ENCODE measurements at places on chromosomes 13 and 19.

GRCh38 chr19:4144666-4145249 lies 8.7 kb upstream of the CREB3L3 start:
- no peak for DNase-seq

DNA sequence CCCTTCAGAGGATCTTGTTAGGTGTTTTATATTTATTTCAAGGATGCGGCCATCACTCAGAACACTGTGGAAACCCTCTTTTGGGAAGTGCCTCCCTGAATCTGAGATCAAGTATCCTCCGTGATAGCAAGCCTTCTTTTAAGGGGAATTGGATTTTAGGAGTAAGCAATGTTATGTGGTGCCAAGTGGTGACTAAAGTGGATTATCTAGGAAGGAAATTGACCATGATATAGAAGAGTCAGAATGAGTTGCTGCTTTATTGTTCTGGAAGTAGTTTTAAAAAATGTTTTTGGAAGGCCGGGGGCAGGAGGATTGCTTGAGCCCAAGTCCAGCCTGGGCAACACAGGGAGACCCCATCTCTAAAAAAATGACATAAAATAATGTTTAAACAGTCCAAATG lies 6.7 kb downstream of the ERCC5 start:
- DNase-seq = no peak

- DNase-seq = no peak
Observed at GRCh38 chr13:75897386-75897785, 261.3 kb downstream of the LMO7 start.

DNA sequence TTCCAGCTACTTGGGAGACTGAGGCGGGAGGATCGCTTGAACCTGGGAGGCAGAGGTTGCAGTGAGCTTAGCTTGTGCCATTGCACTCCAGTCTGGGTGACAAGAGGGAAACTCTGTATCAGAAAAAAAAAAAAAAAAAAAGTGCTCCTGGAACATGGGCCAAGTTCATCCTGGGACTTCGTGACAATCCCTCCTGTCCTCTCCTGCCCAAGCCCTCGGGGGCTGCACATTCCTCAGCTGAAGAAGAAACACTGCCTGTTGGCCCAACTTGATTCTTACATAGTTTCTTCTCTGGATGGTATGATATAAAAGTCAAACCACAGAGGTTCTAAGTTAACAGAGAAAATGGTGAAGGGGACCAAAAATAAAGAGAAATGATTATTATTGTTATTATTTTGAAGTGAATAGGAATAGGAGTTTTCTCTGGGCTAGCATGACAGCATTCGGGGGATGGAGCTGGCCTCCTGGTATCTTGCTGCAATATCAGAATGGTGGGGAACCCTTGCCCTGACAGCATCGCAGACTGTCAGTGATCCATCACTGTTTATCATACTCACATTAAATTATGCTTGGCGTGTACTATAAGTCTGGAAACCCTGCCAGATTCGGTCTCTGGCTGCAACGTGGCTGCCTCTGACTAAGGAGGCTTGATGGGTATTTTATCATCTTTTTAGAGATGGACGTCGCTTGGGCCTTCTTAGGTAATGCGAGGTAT lies 113.7 kb upstream of the OXGR1 start:
- no peak for DNase-seq

GRCh38 chr19:55083004-55083850 lies 7.6 kb downstream of the EPS8L1 start:
- DNase-seq = no peak

GRCh38 chr13:20247403-20247802 lies 15.3 kb upstream of the GJB6 start:
- DNase-seq = no peak

DNA sequence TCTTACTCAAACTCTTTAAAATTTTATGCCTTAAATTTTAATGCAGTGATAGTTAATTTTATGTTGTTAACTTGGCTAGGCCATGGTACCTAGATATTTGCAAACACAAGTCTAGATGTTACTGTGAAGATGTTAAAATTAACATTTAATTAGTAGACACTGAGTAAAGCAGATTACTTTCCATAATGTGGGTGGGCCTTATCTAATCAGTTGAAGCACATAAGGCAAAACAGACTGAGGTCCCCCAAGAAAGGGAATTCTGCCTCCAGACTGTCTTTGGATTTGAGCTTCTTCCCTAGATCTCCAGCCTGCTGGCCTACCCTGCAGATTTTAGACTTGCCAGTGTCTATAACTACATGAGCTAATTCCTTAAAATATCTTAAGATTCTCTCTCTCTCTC lies 294.0 kb downstream of the ENOX1 start:
- DNase-seq = no peak

DNA sequence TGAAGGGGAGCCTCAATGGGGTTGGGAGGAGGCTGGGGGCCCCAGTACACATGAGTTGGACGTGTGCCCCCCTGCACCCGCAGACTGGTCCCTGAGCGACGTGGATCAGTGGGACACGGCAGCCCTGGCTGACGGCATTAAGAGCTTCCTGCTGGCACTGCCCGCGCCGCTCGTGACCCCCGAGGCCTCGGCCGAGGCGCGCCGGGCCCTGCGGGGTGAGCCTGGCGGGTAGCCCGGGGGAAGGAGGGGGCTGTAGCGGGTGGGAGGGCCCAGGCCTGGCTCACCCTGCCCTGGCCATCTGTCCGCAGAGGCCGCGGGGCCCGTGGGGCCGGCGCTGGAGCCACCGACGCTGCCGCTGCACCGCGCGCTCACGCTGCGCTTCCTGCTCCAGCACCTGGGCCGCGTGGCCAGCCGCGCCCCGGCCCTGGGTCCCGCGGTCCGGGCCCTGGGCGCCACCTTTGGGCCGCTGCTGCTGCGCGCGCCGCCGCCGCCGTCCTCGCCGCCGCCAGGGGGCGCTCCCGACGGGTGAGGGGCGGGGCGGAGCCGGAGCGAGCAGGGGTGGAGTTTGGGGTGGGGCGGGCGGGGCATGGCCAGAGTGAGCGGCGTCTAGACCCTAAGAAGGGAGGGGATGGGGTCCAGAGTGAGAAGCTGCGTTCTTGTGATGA lies 8.1 kb downstream of the PIK3R2 start:
- peak; percentile 90 for DNase-seq

DNA sequence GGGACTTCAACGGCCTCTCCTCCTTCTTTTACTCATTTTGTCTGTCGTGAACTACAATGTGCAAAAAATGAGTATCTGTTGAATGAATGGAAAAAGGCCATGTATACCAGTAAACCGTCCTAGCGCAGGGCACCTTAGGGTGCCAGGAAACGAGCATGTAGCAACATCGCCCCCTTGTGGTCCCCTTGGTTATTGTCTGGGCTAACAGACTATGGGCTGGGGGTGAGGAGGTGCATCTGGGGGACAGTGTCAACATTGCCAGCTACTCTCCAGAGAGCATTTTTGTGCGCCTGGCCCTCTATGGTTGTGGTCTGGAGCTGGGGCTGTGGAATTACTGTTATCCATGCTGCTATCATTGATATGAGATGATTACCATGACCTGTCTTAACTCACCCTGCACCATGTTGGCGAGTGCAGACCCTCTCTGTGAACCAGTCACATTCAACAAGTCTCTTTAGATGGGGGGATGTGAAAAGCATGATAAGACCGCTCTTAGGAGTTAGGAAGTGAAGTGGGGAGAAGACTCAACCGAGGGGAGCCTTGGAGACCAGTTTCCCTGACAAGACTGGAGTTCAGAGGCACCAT lies 22.8 kb upstream of the SIGLEC11 start:
- DNase-seq = peak; percentile 75

GRCh38 chr13:43574605-43575004 lies 212.2 kb downstream of the ENOX1 start:
- DNase-seq = no peak

GRCh38 chr13:110187641-110188161 lies 119.3 kb downstream of the COL4A1 start:
- DNase-seq = no peak

- DNase-seq = no peak
Observed at GRCh38 chr19:57651654-57651996, 17.1 kb upstream of the ZSCAN4 start.

DNA sequence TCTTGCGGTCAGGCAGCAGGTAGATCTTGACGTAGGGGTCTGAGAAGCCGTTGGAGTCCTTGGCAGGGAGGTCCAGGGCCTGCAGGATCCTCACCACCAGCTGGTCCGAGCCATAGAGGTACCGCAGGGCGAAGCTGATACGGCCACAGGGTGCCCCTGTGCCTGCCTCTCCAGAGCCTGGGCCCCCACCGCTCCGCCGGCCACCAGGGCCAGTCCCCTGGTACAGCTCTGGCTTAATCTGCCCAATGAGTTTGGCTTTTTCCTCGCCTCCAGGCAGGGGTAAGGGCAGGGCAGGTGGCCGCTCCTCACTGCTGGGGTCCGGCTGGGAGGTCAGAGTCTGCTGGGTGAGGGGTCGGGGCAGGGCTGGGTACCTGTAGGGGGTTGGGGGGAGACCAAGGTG lies 9.9 kb downstream of the SYT3 start:
- DNase-seq = no peak

GRCh38 chr13:95226050-95226449 lies 75.2 kb downstream of the ABCC4 start:
- DNase-seq = no peak

DNA sequence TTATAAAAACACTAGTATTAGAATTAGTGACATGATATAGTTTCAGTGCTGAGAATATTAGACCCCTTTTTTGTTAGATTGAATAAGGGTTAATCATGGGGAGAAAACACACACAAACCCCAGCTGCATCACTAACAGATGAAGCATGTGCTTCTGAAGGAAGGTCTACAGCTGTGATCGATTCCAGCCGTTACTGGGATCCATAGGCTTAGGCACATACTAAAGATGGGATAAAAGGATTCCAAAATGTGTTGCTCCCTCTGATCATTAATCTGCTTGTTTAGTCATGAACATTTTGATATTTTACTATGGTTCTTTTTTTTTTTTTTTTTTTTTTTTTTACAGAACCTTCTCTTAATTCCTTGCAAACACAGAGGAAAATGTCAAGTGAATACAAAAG lies 1591.3 kb downstream of the EFNB2 start:
- DNase-seq = no peak

DNA sequence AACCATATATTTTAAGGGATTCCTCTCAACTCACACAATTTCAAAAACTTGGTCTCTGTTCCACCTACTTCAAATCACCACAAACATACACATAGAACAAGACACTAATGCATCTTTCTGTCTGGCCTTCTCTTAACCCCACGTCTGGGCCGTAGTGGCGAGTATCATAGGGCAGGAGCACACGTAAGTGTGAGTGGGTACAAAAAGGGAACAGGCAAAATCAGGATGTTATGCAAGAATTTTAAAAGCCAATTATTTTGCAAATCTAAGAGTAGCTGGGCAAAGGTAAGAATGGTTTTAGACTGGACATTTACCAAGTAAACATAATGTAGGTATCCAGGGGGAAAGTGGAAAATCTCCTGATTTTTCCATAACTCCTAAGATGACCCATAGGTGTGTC lies 35.1 kb downstream of the MTMR6 start:
- no peak for DNase-seq

GRCh38 chr13:46614582-46614981 lies 61.6 kb downstream of the LRCH1 start:
- DNase-seq = no peak

DNA sequence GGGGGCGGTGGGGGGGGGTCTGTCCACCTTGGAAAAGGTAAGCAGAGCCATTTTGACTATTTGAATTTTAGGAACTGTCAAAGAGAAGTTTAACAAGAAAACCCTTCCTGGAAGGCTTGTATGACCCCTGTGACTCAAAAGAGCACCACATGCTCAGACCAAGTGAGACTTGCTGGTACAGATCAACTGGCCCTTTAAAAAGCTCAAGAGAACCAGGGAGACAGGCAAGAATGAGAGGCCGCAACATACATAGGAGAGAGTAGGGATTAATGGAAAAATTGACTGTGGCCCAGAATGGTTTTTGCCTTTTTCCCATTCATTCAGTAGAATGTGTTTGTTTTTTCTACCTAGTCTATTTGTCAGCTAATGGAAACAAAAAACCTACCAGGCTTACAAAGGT lies 26.2 kb upstream of the ATP8A2 start:
- DNase-seq = no peak

DNA sequence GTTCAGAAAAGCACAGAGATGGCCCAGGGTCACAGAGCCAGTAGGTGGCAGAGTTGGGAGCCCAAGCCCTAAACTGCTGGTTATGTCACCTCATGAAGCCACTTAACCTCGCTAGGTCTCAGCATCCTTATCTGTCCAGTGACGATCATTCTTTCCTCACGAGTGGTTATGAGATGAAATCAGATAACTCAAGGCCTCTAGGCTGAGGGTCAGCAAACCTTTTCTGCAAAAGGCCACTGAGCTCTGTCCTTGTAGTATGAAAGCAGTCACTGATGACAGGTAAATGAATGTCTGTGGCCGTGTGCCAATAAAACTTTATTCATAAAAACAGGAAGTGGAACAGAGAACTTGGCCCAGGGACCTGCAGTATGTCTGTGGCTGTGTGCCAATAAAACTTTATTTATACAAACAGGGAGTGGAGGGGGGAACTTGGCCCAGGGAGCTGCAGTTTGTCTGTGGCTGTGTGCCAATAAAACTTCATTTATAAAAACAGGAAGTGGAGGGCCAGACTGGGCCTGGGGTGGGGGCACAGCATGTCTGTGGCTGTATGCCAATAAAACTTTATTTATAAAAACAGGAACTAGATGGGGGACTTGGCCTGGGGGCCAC lies 71.2 kb downstream of the GNG7 start:
- no peak for DNase-seq

DNA sequence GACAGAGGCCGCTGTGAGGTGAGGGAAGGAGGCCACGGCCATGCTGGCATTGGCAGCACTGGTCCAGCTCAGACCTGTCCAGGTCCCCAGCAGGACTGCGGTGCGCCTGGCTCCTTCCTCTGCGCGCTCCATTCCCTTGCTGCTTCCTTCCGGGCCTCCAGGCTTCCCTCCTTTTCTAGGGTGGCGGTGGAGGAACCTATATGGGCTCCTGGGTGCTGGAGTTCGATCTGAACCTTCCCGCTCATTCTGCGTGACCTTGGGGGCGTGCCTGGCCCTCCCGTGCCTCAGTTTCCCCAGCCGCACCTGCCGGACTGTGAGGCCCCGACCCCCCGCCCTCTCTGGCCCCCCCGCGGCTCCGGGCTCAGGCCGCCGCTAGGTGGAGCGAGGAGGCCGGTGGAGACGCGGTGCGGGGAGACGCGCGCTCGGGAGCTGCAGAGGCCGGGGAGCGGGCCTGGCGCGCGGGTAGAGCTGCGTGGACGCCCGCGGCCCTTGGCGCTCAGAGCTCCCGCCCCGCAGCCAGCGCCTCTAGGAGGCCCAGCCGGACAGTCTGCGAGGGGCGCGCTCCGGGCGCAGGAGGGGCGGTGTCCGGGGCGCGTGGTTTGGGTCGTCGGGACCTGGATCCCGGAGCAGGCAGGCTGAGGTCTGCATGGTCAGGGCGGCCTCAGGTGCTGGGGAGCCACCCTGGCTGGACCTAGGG lies 29.9 kb downstream of the EFNA2 start:
- DNase-seq = no peak

- DNase-seq = no peak
Observed at GRCh38 chr13:29508876-29509252, 86.6 kb downstream of the SLC7A1 start.

GRCh38 chr13:91722267-91722884 lies 324.0 kb downstream of the GPC5 start:
- DNase-seq = peak; percentile 4

- peak; percentile 54 for DNase-seq
Observed at GRCh38 chr13:97434397-97435201, 630 bp downstream of the RAP2A start.
